ENCODE measurements at places on chromosomes 1 and 21.

- DNase-seq: no peak
Observed at GRCh38 chr1:9611716-9612115, 23.0 kb downstream of the TMEM201 start.

- DNase-seq: no peak
Observed at GRCh38 chr1:234718496-234719453, 108.8 kb upstream of the IRF2BP2 start.

GRCh38 chr1:26981146-26981846 is 12.2 kb upstream of the TRNP1 start:
- DNase-seq: no peak

DNA sequence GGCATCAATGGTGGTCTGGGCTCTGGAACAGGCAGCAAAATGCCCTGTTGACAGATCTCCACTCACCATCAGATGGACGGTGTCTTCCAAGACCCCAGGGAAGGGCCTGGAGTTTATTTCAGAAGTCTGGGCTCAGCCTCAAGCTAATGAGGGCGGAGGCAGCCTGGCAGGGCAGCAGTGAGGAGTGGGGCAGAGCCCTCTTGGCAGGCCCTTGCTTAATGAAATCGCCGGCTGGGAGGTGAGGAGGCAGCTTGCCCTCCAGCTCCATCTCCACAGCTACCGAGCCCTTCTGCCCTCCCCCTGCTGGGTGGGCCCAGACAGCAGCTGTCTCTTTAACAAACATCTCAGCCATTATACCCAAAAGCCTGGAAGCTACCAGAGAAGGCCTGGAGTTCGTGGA is 22.0 kb upstream of the GRIK3 start:
- no peak for DNase-seq

DNA sequence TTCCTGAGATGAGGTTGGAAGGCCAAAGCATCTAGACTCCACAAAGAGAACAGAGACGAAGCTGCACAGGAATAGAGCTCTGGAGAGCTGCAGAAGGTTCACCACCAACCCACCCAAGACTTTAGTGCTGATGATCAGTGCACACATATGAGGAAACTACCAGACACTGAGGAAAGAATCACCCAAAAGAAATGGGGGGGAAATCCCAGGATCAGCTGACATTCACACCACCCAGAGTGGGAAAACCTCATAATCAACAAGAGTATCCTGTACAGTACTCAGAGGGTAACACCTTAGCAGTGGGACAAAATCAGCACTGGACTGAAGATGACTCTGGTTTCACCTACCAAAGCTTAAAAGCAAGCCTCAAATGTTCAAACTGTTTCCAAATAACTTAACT is 36.4 kb downstream of the DENND1B start:
- no peak for DNase-seq
